Left forelimb (tissue), 1 donor: ENCODE measurements at places on chromosomes 5 and 9.

GRCh38 chr5:152556784-152557183, 151.7 kb upstream of the NMUR2 start:
- DNase-seq, result no peak

DNA sequence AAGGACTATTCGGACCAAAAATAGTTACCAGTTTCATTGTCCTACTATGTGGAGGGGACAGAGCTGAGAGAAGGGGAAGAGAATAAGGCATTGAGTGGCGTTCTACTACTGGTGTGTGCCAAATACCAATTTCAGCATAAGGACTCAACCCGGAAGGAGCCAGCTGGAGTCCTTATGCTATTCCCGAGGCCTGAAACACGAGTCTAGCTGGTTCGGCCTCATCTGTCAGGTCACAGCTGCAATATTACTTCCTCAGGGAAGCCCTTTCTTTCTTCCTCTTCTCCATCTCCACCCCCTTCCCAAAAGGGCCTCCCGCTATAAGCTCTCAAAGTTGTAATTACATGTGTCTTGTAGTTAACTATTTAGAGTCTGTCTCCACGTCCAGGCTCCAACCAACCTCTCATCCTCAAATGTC, 20.5 kb upstream of the FER start:
- peak; percentile 62 for DNase-seq

DNA sequence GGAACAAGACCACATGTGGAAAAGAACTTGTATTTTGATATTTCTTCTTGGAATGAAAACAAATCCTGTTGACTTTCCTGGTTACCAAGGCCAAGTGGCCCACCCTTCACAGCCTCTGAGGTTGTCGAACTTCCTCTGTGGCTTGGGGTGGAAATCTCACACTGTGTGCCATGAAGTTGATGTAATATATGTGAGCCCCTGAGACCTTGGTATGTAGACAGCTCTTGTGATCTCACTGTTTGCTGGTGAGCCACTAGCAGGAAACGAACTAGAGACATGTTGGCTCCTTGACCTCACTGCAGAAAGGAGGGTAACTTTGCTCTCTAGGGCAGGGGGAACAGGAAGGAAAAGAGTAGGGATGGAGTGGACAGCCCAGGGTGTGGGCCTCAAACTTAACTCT, 159.4 kb downstream of the ARHGAP26 start:
- no peak for DNase-seq

DNA sequence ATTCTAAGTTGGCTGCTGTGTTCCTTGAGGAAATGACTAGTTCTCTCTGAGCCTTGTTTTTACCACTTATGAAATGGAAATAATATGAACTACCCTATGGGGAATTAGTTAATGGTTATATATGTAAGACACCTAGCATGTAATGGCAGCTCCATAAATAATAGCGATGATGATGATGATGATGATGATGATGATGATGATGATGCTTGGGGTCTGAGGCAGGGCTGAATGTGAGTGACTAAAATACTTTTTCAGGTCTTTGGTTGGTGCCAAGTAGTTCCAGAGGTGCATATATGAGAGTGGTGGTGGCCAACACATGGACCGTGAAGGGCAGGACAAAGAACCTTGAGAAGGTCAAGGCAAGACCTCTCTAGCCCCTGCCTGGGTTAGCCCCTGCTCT, 123.3 kb upstream of the PANK3 start:
- no peak for DNase-seq

DNA sequence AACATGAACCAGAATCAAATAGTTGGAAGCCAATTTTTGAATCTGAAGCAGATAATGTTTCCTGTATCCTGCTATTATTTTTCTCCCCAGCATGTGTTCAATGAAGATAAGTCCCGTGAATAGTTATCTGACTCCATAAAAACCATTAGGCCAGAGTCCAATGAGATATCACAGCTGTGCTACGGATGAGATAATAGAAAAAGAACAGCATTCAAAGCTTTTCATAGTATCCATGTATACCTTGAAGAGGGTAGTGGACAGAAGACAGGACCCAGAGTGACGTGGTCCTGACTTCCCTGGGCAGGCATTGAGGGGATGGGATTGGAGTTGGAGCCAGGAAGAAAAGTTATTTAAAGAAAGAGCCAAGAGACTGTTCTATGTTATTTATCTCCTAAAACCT, 50.7 kb upstream of the C6 start:
- no peak for DNase-seq

GRCh38 chr5:93587597-93588351, 4.8 kb downstream of the NR2F1 start:
- no peak for DNase-seq

- DNase-seq, result peak; percentile 74
Observed at GRCh38 chr9:20620650-20621470, 1.4 kb downstream of the MLLT3 start.

DNA sequence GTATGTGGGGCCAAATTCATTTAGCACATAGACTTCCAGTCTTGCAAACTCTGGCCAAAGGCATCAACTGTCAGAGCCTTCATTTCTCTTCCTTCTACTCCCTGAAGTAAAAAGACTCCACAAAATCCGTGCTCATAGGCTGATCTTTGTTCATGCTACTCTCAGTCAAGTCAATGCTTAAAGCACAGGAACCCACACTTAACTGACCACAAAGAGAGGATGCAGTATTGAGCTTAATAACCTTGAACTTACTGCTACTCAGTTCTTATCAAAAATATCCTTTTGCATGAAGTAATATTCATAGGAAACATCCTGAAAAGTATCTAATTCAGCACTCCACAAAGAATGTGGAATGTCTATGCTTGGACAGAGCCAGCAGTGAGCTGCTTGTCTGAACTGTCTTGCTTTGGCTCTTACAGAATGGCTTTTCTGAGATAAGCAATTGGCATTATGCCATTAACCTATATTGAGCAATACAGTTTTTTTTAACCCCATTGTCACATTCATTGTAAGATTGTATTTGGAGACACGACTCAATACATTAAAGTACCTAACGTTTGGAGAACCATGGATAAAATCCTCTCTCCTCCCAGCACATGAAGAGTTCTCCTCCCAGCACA, 21.7 kb downstream of the LPAR1 start:
- DNase-seq, result no peak

DNA sequence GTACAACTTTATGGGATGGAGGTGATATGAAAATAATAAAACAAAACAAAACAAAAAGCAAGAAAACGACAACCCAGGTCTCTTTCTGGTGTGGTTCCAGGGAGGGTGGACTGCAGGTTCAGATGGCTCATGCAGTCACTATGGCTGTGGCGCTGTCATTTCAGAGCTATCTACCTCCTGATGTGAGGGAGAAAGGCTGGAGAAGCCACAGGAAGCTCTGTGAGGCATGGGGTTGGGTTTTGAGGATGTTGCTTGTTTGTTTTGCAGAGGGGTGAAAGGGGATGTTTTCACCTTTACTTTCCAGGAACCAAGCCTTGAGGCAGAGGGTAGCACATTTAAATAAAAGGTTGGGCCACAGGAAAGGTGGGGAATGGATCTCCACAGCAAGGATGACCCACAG, 18.7 kb downstream of the NIPAL4 start:
- DNase-seq, result no peak

DNA sequence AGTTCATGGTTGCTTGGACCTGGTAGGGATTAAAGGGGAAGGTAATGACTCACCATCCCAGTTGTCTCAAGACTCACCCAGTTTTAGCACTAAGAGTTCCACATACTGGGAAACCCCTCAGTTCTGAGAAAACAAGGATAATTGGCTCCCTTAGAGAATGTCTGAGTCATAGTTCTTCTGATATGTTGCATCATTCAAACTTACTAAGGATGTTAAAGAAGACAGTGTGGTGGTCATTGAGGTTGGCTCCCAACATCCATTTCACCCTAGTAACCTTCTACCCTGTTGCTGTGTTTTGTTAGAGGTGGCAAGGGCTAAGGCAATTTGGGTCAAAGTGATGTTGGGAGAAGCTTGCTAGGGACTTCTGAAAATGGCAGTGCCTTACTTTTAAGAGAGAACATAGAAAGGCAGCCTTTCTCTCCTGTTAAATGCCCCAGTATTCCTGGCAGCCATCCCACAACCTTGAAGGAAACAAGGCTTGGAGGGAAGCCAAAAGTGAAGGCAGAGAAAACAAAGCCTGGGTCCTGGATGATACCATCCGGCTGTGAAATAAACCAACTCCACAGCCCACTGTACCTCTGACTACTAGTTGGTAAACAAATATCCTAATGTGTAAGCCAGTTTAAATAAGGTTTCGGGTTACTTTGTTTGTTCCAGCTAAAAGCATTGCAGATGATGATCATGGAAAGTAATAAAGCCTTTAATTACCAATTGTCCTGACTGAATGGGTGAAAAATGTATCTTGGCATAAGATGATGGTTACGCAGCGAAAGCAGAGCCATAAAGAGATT, 80.4 kb upstream of the ADAMTSL1 start:
- DNase-seq, result no peak

- DNase-seq, result no peak
Observed at GRCh38 chr5:30626557-30626956, 566.9 kb upstream of the CDH6 start.

DNA sequence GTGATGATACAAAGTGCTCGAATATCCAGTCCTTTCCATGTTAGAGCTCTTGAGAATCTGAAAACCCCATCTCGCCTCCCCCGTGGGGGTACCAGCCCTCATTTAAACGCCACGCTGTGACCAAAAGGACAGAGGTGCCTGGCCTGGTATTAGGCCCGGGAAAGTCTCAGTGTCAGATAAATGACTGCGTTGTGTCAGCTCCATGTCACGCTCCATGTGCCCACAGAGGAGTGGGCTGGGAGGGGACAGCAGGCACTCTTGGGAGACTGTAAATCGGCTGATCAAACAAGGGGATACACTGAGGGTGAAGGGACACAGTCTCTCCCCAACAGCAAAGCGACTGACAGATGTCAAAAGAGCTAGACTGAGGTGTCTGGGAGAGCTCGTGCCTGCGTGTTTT, 65.7 kb upstream of the ECM2 start:
- DNase-seq, result no peak

DNA sequence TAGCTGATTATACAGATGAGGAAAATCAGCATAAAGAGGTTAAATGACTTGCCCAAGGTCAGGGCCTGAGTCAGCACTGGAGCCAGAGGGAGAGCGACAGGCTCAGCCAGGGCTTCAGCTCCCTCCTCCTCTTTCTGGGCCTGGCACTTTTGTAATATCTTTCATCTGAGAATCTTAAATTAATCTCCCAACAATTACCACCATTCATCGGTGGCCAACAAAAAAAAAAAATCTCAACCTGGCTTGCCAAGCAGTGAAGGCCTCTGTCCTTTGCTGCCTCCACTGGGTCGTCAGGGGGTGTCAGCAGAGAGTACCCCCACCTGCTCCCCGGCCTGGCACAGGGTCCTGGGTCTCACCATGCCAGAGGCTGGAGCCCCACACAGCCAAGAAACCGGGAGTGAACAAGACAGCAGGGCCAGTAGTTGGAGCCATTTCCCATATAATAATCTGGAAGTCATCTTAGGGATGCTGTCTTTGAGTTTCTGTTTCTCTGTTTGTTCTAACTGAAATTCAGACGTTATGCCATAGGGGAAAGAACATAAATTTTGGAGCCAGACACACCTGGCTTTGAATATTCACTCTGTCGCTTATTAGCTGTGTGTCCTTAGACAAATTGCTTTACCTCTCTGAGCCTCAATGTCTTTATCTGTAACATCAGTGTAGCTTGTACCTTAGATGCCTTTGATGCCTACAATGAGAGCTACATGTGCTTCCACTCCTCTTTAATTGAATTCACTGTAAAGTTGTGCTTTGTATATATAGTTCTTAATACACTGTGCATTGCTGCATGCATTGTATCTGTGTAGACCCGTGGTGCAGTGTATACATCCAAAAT, 299.9 kb upstream of the MSX2 start:
- DNase-seq, result no peak

DNA sequence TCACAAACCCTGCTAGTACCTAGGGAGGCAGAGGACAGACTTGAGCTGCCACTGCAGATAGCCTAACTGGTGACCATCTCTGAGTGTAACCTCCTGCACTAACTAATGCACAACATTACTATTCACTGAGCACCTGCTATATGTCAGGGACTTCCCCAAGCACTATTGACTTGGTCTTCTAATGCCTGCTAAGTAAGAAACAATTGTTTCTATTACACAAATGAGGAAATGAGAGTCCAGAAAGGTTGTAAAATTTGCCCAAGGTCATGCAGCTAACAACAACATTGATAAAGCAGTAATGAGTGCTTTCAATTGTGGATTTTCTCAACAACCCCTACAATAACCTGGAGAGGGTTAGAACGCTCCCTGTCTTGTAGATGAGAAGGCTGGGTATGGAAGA, 183.7 kb downstream of the ZNF462 start:
- no peak for DNase-seq
